ENCODE measurements at places on chromosomes 3 and 15.

GRCh38 chr3:111070772-111071256 is 802 bp upstream of the NECTIN3 start:
- DNase-seq = no peak

- no peak for DNase-seq
Measured at GRCh38 chr15:84103345-84103744, 132.2 kb upstream of the GOLGA6L4 start.

DNA sequence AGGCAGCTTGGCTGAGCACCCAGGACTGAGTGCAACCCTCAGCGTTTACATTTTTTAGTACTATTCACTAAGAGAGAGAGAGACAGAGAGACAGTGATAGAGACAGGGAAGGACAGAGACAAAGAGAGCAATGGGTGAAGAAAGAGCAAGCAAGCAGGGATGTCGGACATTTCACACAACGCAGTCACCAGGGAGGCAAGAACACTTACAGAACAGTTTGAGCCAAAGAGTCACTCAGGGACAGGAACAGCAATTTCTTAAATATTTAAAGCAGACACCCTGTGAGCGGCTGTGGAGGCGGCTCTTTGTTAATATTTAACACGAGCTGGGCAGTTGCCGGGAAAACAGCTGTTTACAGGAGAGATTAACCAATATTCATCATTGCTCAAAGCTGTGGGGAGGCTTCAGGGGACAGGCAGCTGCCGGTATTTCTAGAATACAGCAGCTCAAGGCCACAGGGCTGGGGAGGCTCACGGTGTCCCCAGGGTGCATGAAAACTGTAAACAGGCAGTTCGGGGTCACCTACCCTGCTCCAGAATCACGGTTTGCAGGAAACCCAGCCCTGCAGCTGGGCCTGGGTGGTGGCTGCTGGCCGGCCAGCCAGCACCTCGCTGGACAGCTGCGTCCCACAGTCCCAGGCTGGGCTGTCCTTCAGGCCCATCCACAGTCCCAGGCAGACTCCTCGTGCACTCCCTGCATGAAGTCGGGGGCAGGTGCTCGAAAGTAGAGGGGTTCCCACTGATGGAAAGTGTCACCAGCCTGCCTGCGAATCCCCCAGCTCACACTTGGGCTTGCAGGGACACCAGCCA is 38.8 kb upstream of the PCSK6 start:
- DNase-seq = no peak

DNA sequence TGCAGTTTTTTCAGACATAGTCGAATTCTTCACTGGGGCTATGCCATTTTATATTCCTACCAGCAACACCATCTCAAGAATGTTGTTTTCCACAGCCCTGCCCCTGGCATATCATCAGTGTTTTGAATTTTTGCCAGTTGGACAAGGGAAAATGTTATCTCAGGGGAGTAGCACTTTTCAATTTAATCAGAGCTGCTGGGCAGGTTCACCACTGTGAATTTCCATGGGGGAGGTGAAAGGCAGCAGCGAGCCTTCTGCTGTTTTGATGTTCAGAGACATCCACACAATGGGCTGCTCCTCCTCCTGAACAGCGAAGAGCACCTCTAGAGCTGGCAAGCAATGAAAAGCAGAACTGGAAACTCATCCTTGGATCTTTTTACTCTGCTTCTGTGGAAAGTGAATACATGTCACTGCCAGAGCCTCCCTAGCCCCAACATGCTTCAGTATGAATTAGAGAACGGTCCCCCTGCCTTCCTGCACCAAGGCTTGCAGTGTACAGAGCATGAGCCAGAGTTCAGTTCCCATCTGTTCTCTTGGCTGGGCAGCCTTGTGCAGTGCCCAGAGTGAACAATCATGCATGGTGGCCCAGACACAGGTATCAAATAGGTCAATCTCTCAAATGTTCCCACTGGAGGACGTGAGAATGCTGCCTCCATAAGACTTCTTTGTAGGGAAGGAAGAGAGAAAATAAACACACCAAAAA is 56.1 kb upstream of the RAD18 start:
- DNase-seq = no peak

- peak; percentile 85 for DNase-seq
Measured at GRCh38 chr3:16048435-16049318, 125.8 kb upstream of the GALNT15 start.

DNA sequence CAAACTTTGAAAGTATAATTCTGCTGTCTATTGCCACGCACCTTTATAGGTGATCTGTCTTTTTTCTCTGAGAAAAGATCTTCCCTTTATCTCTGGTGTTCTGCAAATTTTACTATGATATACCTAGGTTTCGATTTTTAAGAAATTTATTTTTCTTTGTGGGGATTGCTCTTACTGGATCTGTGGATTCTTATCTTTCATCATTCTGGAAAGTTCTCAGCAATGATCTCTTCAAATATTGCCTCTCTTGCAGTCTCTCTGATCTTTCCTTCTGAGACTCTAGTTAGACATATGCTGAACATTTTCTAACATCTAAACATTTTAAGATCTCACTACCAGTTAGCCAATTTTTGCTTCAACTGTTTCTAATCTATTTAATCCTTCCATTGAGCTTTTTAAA is 47.0 kb upstream of the ATOSA start:
- DNase-seq = no peak

DNA sequence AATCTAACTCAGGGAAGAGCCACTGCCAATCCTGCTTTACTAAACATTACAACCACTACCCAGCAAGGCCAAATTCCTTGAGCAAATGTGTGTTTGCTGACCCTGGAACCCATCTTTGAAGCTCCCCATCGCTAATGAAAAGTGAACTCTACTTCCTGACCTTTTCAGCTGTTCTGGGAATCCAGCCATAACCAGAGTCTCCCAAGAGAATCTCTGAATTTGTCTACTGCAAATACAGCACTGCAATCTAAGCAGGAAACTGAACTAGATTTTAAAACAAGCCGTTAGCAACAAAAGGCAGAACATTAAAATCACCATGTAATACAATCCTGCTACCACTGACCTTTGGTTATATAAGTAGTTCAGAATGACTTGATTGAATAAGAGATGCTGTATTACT is 309.2 kb downstream of the MAGI1 start:
- DNase-seq = no peak

- DNase-seq = no peak
Measured at GRCh38 chr3:80677796-80678195, 910.0 kb upstream of the ROBO1 start.

DNA sequence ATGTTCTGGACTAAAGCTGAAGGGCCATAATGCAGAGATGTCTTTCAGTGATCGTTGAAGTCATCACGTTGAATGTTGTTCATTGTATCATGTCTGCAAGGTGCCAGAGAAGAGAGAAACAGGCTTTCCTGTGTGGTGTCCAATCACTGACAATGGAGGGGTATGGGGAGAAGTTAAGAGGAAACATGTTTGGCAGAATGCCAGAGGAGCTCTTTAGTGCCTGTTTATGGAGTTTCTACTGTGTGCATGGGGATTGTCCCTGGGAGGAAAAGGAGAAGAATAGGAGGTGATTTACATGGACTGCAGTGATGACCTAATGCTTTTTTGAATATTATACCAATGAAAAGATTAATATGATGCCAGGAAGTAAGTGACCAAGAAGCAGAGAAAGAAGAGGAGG is 11.7 kb downstream of the SCAANT1 start:
- DNase-seq = peak; percentile 67

DNA sequence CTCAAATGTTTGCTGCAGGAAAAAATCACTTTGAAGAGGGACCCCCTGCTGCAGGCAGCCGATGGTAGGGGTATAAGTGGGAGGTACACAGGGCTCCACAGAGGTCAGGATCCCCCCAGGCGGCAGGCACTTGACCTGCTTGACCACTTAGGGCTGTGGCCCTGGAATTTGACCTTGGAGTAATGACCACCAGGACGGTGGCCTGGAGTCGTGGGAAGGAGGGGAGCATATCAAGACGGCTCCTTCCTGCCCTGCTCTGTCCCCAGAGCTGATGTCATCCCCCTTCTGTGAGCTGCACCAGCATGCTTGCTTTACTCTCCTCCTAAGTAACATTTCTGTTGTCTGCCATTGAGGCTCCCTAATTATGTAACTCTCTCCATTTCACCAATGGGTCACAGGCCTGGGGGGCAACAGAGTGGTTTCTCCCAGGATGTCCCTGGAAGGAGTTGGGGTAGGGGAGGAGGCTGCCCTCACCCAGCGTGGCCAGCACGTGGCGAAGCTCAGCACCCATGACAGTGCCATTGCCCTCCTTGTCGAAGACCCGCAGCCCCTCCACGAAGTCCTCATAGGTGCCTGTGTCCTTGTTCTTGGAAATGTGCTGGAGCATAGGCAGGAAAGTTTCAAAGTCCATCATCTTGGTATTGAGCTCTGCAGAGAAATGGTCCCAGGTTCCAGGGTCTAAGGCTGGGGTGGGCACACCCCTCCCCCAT is 4.1 kb downstream of the MYL3 start:
- DNase-seq = no peak

- DNase-seq = no peak
Measured at GRCh38 chr15:55518641-55519040, 10.6 kb upstream of the DNAAF4 start.

- no peak for DNase-seq
Measured at GRCh38 chr3:190486533-190486864, 27.4 kb upstream of the IL1RAP start.

DNA sequence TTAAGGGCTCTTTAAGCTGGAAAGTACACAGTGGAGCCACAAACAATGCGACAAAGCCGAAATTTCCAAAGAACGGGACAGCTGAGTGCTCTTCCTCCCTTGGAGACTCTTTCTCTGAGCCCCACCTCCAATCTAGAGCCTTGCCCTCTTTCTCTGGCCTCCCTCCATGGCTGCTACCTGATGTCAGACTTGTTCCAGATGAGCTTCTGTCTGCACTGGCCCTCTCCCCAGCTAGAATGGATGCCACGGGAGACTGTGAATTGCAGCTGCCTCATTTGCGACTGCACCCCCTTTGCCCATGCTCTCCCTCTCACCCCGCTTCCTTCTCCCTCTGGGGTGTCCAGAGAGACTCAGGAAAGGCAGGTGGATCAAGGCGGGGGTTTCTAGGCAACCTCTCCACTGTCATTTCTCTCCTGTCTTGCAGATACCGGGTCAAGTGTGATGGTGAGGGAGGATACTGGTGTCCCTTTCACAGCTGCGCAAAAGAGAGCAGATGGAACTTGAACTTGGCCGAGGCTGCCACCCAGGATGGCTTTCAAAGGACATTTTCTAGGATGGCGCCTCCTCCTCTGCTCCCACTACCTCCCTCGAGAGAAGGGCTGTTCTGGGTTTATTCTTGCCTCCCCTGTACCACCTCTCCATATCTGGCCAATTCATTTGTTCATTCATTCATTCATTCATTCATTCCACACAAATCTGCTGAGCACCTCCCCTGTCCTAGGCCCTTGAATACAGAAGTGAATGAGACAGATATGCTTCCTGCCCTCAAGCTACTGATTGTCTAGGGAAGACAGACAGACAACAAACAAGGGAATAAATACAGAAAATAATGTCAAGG is 12.8 kb downstream of the ATP2B2 start:
- DNase-seq = no peak

DNA sequence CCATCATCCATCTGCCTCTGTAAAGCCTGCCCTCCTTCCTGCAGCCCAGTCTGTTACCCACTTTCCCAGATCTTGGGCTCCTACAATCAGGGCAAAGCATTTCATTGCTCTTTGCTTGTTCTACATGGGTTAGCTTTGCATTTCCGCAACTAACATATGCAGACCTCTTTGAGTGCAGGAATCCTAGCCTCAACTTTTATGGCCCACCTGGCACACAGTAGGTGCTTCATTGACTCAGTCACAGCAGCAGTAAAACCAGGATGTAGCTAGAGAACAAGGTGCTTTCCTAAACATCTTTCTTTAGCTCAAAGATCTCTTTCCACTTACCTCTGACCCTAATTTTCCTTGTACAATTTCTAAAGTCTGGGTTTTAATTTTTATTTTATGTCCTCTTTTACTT is 3.5 kb downstream of the CD80 start:
- no peak for DNase-seq

GRCh38 chr3:44033123-44033522 is 208.6 kb upstream of the TOPAZ1 start:
- no peak for DNase-seq

- peak; percentile 27 for DNase-seq
Measured at GRCh38 chr3:15116032-15116669, 17.2 kb upstream of the RBSN start.

GRCh38 chr3:141945726-141946485 is 69.5 kb downstream of the ATP1B3 start:
- DNase-seq = no peak

DNA sequence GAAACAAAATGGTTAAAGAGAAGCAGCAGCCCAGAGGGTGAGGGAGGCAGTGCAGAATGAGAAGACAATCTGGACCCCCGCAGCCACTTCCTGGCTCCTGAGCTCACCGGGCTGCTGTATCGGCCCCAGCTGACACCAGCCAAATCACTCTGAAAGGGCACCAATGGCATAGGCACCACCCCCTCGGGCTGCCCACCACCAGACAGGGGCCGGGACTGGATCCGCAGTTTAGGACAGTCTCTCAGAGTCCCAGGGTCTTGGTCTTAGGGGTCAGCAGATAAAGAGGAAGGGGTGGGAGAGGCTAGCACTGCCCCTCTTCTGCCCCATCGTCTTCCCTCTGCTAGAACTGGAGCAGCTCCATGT is 17.9 kb upstream of the EHD4 start:
- DNase-seq = no peak

DNA sequence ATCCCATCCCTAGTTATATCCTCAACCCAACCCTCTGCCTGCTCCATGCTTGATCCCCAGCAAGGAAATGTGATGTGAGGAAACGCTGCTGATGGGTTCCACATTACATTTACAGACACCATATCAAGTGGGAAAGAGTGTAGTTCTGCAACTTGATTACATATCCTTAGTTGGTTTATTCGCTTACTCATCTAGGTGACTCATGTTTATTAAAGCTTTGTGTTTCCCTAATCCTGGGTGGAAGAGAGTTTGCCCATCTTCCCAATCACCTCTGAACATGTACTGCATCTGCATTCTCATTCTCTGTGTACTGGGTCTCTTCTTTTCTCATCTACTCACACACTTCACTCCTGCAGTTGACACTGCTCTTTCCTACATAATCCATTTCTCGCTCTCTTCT is 91.7 kb upstream of the PDZRN3 start:
- no peak for DNase-seq

- DNase-seq = no peak
Measured at GRCh38 chr15:79615754-79616153, 183.6 kb downstream of the MINAR1 start.

- no peak for DNase-seq
Measured at GRCh38 chr3:58485801-58486435, 6.0 kb upstream of the KCTD6 start.

DNA sequence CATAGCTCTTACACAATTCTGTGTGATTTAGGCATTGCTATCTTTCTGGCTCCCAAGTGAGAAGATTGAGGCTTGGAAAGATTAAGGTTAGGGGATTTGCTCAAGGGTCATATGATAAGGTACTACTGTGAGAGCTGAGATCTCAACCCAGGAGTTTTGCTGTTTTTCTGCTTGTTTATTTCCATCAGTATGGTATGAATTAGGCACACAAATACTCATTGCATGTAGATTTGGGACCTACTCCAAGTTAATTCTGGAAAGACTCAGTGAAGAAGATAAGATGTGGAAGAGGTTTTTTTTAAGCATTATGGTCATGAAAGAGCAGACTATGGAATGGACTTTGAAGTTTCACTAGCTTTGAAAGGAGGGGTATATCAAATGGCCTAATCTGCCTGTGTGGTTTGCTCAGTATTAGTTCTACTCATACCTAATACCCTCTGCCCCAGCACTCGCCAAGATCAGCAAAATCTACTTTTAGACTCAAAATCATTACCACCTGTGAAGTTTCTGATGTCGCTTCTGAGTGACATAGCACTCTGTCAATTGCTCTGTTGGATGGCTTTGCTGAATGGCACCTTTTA is 12.5 kb downstream of the MBNL1 start:
- DNase-seq = no peak

- DNase-seq = no peak
Measured at GRCh38 chr3:60746043-60746638, 505.1 kb downstream of the FHIT start.
